Cerebellar nuclear complex (tissue), 1 donor: ENCODE measurements at places on chromosomes 3 and 15.

- no peak for DNase-seq
Measured at GRCh38 chr3:10119376-10119775, 3.9 kb downstream of the BRK1 start.

DNA sequence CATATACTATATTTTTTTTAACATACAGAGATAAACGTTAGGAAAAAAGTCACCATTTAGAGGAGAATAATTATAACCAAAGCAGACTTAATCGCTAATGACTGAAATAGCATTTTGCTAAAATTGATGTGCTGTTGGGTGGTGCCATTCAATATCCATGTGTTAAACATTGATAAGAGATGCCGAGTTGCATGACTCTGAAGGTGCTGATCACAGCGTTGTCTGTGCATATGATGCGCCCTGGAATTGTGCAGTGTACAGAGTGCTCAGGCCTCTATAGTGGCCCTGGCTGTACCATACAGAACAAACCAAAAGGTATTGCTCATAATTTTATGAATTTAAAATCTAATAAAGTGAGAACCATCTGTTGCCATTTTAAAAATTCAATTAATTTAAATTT, 168.3 kb downstream of the MEIS2 start:
- no peak for DNase-seq

GRCh38 chr15:85624291-85624801, 170.4 kb downstream of the KLHL25 start:
- no peak for DNase-seq

GRCh38 chr3:81851176-81851575, 89.7 kb upstream of the GBE1 start:
- no peak for DNase-seq

- DNase-seq = no peak
Measured at GRCh38 chr15:88624971-88625490, 3.9 kb downstream of the AEN start.

DNA sequence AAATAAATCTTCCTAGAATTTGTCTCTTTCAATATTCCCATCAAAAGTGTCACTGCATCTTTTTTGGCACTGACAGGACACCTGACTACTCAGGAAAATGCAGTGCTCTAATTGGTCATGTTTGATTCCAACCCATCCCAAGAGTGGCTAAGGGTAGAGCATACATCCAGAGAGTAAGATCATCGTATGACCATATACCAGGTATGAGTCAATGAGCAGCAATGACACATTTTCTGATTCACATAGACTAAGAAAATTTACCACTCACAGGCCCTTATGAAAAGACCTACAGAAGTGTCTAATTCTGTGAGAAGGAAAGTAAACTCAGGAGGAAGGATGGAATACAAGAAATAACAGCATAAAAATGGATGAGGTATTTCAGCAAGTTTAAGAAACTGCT, 434.2 kb downstream of the ZIC1 start:
- no peak for DNase-seq

- no peak for DNase-seq
Measured at GRCh38 chr3:125591116-125591760, 4.1 kb downstream of the OSBPL11 start.

DNA sequence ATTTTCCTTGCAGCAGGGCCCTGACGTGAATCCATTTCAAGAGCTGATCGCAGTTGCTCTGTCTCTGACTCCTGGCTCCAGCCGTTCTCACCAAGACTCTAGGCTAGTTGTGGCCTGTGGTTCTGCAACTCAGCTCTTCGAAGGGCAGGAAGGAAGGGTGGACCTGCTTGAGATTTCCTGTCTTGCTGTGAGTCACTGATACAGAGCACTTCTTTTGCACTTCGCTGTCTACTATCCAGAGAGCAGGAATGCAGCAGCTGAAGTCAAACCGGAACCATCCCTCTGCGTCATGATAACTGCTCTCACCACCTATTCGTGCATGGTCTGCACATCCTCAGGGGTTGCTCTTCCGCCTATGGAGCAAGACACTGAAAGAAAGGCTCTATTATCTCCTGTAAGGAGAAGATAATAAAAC, 59.7 kb downstream of the RAP2B start:
- no peak for DNase-seq

- DNase-seq = no peak
Measured at GRCh38 chr15:85749261-85750151, 45.2 kb downstream of the KLHL25 start.

- DNase-seq = no peak
Measured at GRCh38 chr15:84112025-84112424, 123.5 kb upstream of the GOLGA6L4 start.

DNA sequence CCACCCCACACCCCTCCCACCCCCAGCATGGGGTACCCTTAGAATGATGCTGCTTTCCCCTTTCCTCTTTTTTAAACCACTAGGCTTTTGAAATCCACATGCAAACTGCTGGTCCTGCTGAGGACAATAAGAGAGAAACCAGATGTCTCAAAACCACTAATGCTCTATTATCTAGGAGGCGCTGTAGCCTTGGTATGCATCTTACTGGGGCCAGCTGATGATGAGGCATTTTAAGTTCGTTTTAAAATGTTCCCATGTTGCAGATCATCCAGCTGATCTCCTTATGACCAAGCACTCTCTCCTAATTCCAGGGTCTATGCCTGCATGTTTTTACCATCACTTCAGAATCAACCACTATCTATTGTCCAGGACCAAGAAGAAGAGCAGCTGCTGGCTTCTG, 1.3 kb downstream of the NME9 start:
- no peak for DNase-seq

DNA sequence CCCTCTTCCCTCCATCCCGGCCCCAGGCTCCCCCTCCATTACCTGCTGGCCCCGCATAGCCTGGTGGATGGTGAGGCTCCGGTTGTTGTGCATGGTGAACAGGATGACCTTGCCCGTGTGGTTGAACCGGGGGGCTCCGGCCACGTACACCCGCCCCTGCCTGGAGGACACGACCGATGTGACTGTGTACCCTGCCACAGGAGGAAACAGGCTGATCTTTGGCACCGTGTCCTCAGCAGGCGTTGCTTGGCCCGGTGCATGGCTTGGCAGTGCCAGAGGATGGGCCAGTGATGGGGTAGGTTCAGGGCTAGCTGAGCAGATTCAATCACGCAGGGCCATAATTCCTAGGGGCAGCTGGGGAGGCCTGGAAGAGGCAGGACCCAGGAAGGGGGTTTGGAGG, 58.1 kb downstream of the FEM1B start:
- DNase-seq = peak; percentile 12

DNA sequence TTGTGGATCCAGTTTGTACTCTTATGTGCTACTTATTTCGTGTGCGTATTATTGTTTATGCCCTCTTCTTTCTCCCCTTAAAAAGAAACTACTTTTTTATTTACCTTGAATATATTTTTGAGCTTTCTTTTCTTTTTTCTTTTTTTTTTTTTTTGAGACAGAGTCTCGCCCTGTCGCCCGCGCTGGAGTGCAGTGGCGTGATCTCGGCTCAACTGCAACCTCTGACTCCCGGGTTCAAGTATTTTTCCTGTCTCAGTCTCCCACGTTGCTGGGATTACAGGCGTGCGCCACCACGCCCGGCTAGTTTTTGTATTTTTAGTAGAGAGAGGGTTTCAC, 1.5 kb downstream of the SLC25A38 start:
- DNase-seq = no peak

DNA sequence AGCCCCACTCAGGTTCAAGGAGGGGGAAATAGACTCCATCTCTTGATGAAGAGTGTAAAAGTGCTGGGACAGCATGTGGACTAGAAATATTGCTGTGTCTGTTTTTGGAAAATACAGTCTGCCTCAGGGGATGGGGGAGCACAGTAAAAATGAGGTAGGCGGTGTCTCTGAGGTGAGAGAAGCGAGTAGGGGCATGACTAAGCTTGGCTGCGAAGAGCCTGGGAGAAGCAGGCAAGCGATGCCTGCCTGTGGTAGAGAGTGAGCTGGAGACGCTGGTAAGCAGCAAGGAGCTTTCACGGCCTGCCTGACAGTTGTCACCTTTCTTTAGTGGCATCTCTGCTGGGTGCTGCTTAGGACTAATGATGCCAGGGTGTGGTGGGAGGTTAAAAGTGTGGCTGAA, 49.0 kb upstream of the DCLK3 start:
- no peak for DNase-seq

DNA sequence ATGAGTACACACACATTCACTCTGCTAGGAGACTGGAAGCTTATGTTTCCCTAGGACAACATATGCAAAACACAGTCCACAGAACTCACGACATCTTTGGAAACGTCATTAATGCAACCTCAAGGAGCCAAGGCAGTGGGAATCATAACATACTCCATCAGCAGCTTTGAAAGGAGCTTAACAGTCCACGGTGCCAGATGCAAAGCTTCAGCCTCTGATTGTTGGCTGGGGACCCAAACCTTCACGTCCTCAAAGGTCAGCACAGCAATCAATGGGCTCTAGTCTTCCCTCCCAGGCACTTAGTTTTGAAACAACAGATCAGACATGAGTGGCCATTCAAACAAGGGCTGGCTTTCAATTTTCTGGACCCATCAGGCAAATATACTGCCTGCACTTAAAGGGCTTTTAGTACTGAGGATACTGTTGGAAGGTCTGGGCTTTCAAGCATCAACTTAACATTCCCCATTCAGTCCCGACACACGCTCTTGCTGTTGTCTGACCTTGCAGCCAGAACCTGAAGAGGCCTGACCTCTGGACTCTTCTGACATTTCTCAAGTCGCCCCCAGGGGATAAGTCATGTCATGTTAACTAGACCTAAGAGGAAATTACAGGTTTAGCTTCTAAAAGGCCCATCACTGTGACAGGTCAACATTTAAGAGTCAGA, 223.0 kb downstream of the PDZRN3 start:
- no peak for DNase-seq

GRCh38 chr3:133548090-133548489, 25.4 kb upstream of the CDV3 start:
- DNase-seq = no peak

DNA sequence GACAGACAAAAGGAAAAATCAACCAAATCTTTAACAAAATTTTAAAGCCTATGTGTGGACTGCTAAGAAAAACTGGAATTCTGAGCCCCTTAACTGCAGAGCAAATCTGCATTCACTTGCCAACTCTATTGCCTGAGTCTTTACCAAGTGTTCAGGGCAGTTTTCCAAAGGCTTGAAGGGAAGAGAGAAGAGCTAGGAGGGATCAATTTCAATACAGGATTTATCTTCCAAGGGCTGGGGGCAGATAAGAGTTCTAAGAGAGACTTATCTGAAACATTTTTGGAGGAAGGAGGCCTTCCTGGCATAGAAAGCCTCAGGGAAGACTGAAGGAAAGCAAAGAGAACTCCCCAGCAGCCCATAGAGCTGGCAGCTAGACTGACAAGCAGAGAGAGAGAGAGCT, 31.4 kb upstream of the LSAMP start:
- DNase-seq = no peak

DNA sequence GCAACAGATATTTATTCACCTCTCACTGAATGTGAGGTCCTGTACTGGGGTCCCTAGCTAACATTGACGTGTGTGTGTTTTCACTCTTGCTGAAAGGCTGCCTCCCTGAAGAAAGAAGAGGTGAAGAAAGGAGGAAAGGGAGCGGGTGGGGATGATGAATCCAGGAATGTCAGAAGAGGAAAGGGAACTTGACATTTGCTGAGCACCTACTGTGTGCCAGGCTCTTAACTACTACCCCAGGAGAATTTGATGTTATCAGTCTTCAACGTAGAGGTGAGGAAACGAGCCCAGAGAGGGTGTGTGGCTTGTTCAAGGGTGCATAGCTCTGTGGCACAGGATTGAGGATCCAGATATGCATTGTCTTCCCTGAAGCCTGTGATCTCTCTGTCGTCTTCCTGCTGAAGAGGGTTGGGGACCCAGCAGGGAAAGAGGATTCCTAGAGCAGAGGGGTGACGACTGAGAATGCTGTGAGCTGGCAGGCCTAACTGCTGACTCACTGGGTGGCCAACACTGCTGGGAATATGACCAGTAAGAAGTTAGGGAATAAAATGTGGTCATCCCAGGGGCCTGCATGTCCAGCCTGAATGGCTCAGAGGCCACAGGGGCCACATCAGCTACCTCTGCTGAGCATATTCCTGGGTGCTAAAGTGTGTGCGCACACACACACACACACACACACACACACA, 6.6 kb upstream of the ATP2B2 start:
- no peak for DNase-seq

- DNase-seq = no peak
Measured at GRCh38 chr3:55315396-55315795, 171.7 kb downstream of the WNT5A start.

- DNase-seq = no peak
Measured at GRCh38 chr3:170128977-170129431, 52.5 kb downstream of the PHC3 start.

GRCh38 chr15:26358708-26359107, 414.2 kb downstream of the GABRB3 start:
- DNase-seq = no peak

GRCh38 chr15:55402707-55403106, 5.5 kb downstream of the CCPG1 start:
- no peak for DNase-seq

DNA sequence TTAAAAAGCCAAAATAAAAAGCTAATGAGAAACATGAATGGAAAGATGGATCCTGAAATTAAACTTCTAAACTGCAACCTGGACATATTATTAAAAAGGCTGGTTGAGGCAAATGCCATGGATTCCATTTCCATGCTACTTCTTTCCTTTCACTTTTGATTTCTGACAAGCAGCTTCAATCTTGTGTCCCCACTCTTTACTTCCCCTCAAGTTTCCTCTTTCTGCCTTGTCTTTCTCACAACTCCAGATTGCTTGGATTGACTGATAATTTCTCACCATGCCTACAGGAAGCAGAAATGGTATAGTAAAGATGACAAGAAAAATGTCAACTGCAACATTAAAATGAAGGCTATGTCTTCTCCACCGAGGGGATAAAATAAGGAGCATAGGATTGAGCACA, 1136.7 kb downstream of the TUSC7 start:
- DNase-seq = no peak

- no peak for DNase-seq
Measured at GRCh38 chr3:132418916-132419315, 1.6 kb downstream of the DNAJC13 start.

GRCh38 chr3:74532446-74532845, 82.0 kb downstream of the CNTN3 start:
- no peak for DNase-seq

GRCh38 chr3:144544871-144545270, 573.2 kb downstream of the DIPK2A start:
- no peak for DNase-seq

GRCh38 chr3:5840056-5840455, 652.5 kb downstream of the EDEM1 start:
- DNase-seq = no peak

- DNase-seq = no peak
Measured at GRCh38 chr3:36812240-36812639, 47.9 kb upstream of the DCLK3 start.

GRCh38 chr15:45544266-45545023, 21.9 kb upstream of the SLC30A4 start:
- DNase-seq = no peak

DNA sequence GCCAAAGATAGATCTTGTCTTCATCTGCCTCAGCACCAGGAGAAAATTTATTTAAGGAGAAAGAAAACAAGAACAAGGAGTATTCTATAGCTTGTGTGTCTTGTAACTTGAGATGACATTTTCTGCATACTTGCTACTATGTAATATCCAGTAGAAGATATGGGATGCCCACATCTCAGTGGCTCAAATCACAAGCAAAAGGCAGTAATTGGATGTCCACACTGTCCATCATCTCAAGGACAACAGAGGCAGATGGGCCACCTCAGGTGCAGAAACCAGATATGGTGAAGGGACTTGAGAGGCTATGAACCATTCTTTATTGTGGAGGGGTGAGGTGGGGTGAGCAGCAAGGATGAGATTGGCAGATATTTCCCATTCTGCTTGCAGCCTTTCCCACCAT, 309.0 kb downstream of the GBE1 start:
- no peak for DNase-seq

- no peak for DNase-seq
Measured at GRCh38 chr3:26437678-26438077, 184.9 kb upstream of the LRRC3B start.
